CD4-positive, alpha-beta T cell treated with Interleukin-10 for 1 hour (primary cell): ENCODE measurements at places on chromosomes 16 and 17.

GRCh38 chr17:10628756-10629155 lies 28.4 kb downstream of the MYH3 start:
- no peak for DNase-seq

DNA sequence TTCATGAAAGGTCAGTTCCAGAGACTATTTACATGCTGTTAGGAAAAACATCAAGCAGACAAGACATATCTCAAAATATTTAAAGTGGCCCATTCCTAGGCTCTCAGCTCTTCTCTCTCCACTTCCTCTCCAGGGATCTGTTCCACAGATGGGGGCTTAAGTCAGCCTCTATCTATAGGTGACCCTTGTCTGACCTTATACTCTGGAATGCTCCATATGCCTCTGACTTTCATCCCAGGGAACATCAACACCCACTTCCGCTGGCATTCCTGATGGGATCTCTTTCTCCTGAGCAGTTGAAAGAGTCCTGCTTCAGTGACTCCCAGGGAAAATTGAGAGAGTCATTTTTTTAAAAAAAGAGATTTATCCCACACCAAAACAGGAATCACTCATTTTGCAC lies 11.5 kb upstream of the WIPI1 start:
- no peak for DNase-seq

DNA sequence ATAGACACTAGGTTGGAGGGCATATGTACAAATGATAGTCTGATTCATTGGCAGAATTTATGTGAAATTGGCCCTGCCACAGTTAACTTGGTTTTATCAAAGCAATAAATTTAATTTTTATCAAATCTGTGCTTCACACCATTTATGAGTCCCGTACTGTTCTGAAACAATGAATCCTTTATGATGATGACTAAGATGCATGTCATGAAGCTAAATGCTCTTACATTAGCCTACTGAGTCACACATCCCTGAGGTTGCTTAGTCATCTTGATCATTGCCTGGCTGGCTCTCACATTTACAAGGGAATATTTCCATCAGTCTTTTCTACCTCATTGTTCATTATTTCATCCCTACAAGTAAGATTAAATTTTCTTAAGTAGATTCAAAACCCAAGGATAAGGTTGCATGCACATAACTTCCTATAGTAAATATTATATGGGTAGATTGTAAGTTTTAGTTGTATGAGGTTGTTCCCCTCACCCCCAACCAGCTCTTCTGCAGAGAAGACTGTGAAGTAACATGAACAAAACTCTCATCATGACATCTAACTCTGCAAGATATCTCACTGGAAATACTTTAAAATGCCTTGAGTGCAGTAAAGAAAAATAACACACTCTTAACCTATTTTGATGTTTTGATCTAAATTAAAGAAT lies 170.7 kb downstream of the CYB561 start:
- no peak for DNase-seq

GRCh38 chr16:67190041-67190440 lies at the start of gene EXOC3L1:
Gene EXOC3L1 (minus strand): TSS chr16:67190136. CDS start chr16:67189676, 460 bp downstream.
- no peak for DNase-seq

GRCh38 chr16:3597676-3598075 lies 13.7 kb downstream of the SLX4 start:
- DNase-seq: no peak

GRCh38 chr16:71430744-71431143 lies 11.1 kb downstream of the TLE7 start:
- DNase-seq: no peak

GRCh38 chr17:49670002-49670401 lies 7.9 kb downstream of the SPOP start:
- DNase-seq: no peak

DNA sequence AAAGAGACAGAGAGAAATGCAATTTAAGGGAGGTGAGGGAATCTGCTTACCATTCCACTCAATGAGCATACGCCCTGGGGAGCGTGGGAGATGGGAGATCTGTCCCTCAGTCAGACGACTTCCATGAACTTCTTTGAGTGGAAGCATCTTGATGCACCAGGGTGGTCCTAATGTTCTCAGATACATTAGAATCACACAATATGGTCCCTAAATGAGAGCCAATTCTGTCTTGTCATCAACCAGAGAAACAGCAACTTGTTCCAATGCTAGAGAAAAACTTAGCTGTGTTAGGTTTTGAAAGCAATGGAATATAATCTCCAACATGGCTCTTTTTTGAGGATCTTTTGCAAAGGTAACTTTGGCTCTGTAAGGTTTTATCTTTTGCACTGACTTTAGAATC lies 44.1 kb downstream of the GPR139 start:
- DNase-seq: no peak

DNA sequence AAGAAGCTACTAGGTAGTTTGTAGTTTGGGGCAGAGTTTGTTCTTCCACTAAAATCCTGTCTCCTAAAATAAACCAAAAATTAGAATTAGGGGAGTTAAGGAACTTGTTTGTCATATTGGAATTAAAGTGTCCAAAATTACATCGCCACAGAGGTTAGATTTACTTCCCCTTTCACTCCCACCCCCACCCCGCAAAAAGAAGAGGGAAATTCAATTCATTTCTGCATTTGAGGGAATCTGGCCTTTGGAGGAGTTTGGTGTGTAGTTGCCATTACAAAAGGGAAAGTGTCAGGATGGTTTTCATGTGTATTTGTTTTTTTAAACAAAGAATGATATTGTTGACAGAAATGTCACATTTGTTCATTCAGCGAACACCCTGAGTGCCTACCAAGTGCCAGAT lies 5.8 kb downstream of the TMEM97 start:
- no peak for DNase-seq

DNA sequence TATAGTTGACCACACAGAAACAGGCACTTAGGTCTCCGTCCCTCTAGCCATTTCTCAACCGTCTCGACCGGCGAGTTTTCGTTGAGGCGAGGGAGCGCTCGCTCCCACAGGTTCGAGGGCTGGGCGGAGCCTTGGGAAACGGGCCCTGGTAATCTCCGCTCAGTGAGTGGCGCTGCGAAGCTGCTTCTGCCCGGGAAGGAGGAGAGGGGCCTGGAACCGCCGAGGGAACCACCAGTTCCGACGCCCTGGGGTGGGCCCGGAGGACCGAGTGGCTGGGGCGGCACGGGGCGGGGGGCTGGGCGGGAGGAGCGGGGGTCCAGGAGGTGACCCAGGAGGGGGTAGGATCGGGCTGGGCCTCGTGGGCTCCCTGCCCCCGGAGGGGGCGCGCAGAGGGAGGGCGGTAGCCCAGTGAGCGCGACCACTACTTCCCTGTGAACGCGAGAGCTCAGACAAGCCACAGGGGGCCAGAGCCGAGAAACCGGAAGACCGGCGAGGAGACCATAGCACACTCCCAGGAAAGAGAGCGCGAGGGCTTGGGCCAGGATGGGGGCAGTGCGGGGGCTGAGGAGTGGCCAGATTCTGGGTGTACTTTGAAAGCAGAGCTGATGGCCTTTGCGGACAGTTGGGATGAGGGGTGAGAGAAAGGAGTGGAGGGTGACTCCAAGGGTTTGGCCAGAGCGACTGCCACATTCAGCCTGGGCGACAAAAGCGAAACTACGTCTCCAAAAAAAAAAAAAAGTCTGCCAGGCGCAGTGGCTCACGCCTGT lies 29.9 kb upstream of the ARL4D start:
- DNase-seq: peak; percentile 67

DNA sequence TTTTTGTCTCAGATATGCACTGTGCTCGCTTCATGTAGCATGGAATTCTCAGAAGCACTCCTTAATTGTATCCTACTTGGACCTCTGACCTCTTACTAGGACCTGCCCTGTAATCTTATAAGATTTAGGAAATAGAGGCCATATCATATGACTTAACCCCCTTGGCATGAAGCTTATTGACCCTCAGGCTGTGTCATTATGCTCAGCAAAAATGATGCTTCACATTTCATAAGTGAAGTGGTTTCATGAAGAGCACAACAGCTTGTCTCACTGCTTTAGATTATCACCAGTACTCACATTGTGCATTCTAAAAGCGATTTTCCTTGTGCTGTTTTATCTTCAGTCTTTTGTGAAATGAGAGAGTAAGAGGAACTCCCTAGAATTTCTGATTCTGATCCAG lies 6.4 kb downstream of the PHKB start:
- no peak for DNase-seq

DNA sequence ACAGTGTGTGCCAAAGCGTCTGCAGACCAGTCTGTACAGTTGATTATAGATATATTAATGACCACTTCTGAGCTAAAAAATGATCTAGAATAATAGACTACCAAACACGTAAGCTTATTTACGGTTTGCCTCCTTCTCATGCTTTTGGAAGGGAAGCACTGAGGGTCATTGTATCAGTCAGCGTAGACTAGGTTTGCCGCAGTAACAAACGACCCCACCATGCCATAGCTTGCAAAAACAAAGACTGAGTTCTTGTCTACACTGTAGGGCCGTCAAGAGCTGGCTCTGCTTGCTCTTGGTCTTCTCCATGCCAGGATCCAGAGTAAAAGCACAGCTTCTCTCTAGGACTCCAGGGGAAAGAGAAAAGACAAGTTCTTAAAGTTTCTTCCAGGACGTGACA lies 680.7 kb downstream of the MAF start:
- DNase-seq: no peak

DNA sequence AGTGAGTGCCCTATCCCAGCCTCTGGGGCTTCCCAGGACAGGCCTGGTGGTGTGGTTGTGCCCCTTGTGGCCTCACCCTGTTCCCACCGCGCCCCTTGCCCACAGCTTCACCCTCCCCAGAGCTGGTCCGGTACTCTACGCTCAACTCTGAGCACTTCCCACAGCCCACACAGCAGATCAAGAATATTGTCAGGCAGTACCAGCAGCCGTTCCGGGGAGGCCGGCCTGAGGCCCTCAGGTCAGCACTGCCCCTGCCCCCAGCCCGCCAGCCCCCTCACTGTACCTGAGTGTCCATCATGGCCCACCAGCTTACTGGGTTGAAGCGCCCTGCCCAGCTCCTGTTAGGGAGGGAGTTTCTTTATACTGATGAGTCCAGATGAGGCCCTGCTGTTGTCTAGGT lies 32.3 kb upstream of the ALKBH5 start:
- no peak for DNase-seq

GRCh38 chr17:83081684-83082201 lies 2.3 kb downstream of the METRNL start:
- peak; percentile 49 for DNase-seq

DNA sequence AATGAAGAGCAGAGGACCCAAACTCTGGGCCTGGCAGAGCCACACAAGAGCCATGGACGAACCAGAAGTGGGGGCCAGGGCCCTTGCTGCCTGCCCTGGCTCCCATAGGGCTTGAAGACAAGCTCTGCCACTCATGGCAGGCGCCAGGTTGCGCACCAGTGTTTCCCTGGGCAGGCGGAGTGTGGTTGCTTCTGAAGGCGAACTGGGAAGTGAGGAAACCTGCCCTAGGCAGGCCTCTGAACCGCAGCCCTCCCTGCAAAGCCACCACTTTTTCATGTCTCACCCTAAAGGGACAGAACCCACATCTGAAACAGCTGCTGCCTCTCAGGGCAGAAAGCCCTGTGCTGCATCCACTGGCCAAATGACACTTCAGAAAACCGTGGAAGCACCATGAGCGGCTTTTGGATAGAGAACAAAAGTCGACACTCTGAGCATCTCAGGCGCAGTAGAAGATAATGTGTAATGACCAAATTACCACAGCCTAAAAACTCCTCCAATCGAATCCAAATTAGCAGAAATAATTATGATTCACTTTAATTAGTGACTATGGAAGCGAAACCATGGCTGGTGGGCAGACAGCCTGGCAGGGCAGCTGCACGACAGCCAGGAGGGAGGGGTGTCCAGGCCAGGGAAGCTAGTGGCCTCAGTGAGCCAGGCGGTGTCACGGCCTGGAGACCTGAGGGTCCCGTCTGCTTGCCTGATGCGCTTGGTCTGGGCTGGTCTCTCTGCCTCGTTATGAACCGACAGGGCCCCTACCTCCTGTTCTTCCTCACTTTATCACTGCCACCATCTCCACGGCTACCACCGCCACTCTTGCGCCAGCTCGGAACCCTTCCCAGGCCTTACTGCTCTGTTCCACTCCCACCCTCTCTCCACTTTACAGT lies 59.1 kb downstream of the PRMT7 start:
- peak; percentile 25 for DNase-seq

GRCh38 chr16:76125871-76126270 lies 151.3 kb upstream of the CNTNAP4 start:
- no peak for DNase-seq

DNA sequence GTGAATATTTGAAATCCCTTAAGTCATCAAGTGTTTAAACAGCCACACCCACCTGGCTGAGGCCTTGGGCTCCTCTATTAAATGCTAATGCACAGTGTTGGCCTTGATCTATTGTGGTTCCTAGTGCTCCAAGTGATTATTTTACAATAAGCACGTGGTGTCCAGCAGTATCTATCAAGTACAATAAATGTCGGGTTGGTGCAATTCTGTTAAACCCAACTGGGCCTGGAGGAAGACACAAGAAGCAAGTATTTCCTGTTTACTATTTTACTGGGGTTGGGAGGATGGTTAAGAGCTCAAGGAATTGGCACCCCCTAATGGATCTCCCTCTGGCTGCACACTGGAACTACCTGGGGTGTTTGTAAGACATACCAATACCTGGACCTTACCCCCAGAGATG lies 72.1 kb upstream of the HNF1B start:
- no peak for DNase-seq

DNA sequence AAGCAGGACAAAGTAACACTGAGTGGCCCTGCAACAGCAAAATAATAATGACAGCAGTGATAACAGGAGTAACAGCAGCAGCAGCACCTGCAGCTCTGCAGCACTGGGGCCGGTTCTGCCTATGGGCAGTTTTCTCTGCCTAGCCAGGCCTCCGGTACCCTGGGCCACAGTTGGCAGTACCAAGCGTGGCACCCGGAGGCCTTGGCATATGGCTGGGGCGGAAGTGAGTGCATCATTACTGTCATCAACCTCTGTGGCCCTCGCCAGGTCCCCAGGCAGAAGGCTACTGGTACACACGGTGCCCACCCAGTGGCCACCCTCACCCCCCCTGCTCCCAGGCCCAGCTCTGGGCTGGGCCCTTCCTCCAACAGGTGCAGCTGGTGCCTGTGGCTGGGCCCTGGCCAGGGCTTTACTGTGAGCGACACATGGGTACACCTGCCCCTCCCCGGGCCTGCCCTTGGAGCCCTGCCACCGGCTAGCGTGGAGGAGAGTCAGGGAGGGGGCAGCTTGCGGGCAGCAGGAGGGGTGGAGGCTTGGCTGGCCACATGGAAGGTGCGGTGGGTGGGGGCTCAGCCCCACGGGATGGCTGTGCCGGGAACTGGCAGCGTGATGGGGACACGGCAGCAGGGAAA lies 3.0 kb downstream of the KCNJ12 start:
- no peak for DNase-seq

- no peak for DNase-seq
These were observed 113.9 kb upstream of the ADAMTS18 start for GRCh38 chr16:77548766-77549165.

GRCh38 chr17:42673885-42674754 lies 2.7 kb downstream of the PLEKHH3 start:
- peak; percentile 46 for DNase-seq

DNA sequence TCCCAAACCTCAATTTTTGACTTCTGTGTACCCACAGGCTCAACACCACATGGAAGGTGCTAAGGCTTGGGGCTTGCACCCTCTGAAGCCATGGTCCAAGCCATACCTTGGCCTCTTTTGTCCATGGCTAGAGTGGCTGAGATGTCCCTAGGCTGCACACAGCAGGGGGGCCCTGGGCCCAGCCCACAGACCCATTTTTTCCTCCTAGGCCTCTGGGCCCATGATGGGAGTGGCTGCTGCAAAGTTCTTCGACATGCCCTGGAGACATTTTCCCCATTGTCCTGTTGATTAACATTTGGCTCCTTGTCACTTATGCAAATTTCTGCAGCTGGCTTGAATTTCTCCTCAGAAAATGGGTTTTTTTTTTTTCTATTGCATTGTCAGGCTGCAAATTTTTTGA lies 47.0 kb downstream of the TBC1D26 start:
- DNase-seq: no peak
